Left lobe of liver (tissue), 2 donors: ENCODE measurements at places on chromosomes 3 and 15. TPM values are rescaled to one million over a fixed set of nuclear protein-coding genes. Genes with fewer than 3 reads are reported as not detected.

DNA sequence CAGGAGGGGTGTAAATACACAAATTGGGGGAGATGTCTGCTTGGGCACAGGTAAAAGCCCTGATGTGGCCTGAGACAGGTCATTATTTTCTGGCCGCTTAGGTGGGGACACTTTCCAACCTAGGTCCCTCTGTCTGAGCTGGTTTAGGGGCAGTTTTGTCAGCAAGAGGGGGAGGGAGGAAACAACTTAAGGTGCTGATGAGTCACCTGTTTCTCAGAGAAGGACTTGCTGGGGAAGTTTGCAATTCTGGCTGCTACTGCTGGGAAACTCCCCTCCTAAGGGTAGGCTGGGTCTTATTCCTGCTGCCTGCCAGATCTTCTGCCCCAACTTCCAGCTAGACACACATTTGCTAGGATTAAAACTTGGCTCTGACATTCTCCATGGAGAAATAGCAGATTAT lies 4.8 kb upstream of the RHOV start:
- no peak for DNase-seq

The PTX3 gene
- total RNA-seq: 0.23 TPM

DNA sequence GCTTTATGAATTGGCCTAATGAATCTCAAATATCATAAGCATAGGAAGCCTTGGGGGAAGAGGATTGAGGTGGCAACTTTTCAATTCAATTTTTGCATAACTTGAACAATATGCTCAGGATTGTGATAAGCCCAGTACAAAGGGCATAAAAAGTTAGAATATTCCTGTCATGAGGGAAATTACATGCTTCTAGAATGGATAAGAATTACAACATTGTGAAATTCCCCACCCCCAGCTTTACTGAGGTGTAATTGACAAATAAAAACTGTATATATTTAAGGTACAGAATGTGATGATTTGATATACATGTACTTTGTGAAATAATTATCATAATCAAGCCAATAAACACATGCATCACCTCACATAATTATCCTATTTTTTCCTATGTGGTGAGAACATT lies 132.6 kb upstream of the TNIK start:
- DNase-seq: no peak

GRCh38 chr3:187662848-187663409 lies 7.3 kb downstream of the SST start:
- no peak for DNase-seq

The HYAL1 gene
- 140 TPM for total RNA-seq

- DNase-seq: no peak
Observed at GRCh38 chr3:63290686-63291085, 12.6 kb downstream of the SYNPR start.

The GPR62 gene
- total RNA-seq: not detected

The ATP2B2 gene
- 37.9 TPM for total RNA-seq

DNA sequence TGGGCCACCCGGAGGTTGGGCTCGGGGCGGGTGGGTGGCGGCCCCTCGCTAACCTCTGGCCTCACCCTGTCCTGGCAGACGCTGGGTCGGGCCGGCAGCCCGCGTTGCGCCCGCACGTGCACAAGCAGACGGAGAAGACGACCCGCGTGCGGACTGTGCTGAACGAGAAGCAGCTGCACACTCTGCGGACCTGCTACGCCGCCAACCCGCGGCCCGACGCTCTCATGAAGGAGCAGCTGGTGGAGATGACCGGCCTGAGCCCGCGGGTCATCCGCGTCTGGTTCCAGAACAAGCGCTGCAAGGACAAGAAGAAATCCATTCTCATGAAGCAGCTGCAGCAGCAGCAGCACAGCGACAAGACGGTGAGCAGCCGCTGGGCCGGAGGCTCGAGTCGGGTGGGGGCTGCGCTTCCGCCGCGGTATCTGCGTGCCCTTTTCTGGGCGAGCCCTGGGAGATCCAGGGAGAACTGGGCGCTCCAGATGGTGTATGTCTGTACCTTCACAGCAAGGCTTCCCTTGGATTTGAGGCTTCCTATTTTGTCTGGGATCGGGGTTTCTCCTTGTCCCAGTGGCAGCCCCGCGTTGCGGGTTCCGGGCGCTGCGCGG lies 3.7 kb downstream of the ISL2 start:
- no peak for DNase-seq

The TMEM39A gene
- total RNA-seq: 23.4 TPM

DNA sequence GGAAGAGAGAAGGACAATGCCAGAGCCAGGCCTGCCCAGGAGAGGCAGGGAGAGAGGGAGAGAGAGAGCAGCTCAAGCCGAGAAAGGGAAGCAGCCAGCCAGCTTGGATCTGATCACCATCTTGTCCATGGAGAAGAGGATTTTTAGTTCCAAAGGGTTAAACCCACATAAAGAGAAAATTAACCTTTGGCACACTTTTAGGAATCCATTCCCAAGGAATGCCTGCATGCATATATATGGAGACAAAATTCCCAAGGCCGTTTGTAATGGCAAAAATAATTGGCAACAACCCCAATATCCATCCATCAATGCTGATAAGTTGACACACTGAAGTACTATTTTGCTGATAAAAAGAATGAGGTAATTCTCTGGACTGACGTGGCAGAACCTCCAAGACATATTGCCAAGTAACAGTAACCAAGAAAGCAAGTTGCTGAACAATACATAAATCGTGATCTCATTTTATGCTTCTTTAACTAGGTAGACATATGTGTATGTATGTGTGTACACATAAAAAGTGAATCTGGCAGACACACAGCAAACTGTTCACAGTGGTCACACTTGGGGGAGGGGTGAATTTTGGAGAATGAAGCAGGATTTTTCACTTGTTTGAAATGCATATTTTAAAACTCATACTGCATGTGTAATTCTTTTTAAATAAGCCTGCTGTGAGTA lies 7.5 kb upstream of the STRA6 start:
- DNase-seq: no peak

The TRH gene
- total RNA-seq: not detected

- DNase-seq: peak; percentile 33
Observed at GRCh38 chr3:195221015-195221853, 49.7 kb downstream of the XXYLT1 start.

DNA sequence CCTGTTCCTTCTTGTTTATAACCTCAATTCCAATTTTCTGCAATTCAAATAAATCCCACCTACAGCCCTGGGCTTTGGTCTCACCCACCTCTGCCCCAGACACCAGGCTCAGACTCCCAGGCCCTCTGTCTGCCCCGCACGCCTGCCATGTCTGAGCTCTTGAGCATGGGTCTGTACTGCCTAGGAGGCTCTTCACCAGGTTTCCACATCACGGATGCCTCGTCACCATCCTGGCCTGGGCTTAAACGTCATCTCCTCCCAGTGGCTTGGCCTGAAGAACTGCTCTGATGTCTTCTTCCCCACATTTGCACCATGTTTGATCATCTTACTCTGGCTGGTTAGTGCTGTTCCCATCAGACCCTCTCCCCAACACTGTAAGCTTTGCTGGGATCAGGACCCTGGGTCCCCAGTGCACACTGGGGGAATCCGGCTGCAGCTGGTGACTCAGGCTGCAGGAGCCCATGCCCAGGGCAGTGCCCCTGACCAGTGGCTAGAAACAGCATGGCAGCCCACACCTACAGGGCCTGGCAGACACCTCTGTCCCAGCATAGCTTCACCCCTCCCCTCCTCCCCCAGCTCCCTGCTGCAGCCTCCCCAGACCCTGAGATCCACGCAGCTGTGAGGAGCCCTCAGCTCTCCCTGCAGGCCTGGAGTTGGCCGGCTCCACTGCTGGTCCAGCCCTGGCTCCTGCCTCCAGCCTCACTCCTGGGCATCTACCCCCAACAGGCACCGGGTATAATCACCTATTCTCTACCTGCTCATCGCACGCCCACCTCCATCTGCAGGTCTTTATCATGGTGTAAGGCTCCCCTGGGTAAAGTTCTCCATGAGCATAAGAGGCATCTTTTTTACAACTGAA lies 162.8 kb upstream of the NSMCE3 start:
- DNase-seq: no peak

The ARIH2 gene
- total RNA-seq: 41.0 TPM

- DNase-seq: peak; percentile 41
Observed at GRCh38 chr15:78766041-78766440, 45.2 kb downstream of the ADAMTS7 start.

DNA sequence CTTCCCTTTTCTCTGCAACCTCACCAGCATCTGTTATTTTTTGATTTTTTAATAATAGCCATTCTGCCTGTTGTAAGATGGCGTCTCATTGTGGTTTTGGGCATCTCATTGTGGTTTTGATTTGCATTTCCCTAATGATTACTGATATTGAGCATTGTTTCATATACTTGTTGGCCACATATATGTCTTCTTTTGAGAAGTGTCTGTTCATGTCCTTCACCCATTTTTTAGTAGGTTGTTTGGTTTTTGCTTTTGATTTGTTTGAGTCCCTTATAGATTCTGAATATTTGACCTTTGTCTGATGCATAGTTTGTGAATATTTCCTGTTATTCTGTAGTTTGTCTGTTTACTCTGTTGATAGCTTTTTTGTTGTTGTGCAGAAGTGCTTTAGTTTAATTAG lies 312.2 kb upstream of the TBC1D5 start:
- DNase-seq: no peak

GRCh38 chr15:94387849-94388441 lies 156.6 kb downstream of the MCTP2 start:
- no peak for DNase-seq

- DNase-seq: no peak
Observed at GRCh38 chr3:170222647-170223541, 670 bp downstream of the PRKCI start.

DNA sequence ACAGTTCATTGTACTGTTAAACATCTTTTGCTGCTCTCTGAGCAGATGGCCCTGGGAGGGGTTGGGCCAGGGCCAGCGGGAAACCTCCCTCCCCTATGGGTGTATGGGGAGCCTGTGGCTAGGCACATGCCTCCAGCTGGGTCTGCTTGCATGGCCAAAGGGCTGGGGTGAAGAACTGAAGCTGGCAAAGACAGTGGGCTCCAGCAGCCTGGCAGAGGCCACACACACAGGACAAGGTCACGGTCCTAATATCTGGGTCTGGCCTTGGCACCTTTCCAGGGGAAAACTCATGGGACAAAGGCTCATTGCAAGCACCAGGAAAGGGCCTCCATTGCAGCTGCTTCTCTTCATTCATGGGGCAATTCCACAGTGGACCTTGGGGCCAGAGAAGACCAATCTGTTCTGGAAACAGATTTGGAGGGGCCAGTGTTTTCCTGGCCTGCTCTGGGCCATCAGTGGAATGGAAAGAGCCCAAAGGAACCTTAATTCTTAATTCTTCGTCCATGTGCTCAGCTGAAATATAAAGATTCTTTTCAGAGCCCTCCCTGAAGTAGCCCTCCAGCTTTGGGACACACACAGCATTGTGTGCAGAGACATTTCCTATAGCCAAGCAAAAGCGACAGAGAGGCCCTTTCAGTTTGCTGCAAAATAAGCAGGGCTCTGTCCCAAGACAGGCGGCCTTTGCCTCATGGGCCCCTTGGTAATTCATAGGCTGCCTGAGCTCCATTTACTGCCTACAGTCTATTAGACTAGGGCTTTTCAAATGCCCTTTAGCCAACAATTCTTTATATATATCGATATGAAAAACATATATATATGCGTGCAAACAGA lies 11.3 kb upstream of the LIMD1 start:
- DNase-seq: peak; percentile 92

The FAM81A gene
- not detected for total RNA-seq

DNA sequence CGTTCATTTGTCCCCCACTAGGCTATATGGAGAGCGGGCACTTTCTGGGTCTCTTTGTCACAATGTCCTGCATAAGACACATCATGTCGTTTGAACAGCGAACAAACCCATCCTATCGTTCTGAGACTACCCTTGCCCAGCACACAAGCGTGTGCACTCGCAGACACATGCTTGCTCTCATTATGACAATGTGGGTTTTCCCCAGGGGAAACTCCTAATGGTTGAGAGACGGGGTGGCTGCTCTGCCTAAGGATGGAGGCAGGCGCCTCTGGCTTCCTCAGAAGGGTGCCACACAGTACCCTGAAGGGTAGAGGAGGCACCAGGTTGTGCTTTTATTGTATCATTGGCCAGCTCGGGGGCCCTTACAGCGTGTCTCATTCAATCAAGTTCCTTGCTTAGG lies 51.0 kb upstream of the MYZAP start:
- DNase-seq: no peak

DNA sequence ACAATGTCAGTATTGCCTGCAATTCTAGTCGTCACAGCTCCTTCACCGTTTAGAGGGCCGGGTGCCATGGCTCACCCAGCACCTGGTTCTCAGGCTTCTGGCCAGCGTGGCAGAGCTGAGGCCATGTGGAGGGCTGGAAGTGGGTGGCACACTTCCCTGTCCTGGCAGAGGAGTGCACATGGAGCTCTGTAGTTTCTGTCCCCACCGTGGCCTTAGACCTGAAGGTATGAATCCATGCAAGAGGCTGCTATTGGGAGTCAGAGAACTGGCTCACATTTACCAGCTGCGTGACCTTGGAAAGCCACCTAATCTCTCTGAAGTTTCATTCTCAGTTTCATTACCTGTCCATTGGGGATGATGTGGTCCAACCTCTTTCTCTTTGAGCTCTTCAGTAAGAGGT lies 22.2 kb downstream of the EPHB1 start:
- DNase-seq: no peak

- no peak for DNase-seq
Observed at GRCh38 chr15:62465173-62465572, 300.1 kb upstream of the C2CD4B start.

The NIT2 gene
- 135 TPM for total RNA-seq

DNA sequence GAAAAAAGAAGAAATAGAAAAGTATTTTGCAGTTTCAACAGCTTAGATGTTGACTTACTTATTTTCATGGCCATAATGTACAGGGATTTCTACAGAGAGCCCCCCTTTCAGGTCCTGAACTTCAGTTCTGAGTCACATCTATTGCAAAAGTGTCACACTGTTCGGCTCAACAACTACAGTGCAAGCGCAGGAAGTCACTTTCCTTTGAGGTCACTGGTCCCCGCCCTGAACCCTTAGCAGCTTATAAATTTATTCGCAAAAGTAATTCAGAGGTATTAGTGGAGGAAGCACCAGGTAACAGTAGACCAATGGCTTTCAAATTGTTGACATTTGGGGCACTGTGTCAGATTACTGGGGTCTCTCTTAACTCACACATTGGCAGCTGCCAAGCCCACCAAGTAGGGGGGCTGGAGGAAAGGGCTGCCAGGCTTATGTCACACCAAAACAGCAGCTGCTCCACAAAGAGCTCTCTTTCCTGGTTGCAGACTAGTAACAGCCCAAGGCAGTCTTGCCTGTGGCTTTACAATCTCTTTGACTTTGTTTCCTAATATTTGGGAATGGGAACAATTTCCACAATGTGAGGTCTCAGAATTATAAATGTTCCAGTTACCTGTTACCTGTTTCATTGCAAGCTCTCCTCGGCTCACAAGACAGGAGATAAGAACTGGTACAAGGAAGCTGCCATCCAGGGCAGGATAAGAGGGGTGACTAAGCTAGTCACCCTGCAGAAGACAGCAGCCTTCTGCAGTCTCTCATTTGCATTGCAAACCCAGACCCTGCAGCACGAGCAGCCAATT lies 130.2 kb upstream of the STRIT1 start:
- DNase-seq: no peak

- DNase-seq: no peak
Observed at GRCh38 chr3:6449099-6449498, 411.8 kb upstream of the GRM7 start.

- DNase-seq: no peak
Observed at GRCh38 chr3:142269767-142270166, 44.4 kb upstream of the GK5 start.
